HCT116 (cell line): ENCODE measurements at places on chromosomes 6 and 20.

DNA sequence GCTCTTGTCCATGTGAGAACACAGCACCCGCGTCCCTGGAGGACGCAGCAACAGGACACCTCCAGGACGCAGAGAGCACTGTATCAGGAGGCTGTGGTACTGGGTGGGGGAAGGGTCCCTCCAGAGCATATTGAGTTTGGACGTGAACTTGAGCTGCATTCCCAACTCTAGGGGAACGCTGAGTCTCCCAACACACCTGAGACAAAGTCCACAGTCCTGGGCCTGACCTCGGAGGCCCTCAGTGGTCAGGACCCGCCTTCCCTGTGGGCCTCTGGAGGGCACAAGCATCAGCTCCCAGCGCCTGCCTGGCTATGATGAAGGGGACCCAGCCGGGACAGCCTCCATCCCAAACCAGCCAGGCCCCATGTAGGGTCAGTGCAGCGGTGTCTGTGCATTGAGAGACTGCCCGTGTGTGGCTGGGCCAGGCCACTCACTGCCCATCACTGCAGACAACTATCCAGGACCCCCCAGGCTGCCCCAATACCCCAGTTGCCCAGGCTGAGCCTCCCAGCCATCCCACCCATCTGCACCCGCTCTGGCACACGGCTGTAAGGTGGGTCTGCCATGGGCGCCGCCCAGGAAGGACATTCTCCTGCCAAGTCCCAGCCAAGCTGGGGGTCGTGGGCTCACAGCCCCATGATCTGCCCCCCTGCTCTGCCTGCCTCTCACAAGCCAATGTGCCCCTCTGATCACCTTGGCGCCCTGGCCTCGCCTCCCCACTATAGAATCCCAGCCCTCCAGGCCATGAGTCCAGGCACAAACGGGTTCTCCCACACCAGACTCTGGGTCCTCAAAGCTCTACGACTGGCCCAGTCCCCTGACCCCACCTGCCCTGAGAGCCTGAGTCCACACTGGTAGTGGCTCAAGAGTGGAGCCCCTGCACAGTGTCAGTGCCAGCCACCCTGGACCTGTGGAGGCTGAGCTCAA lies 115.7 kb downstream of the TAF4 start:
- DNase-seq = no peak

DNA sequence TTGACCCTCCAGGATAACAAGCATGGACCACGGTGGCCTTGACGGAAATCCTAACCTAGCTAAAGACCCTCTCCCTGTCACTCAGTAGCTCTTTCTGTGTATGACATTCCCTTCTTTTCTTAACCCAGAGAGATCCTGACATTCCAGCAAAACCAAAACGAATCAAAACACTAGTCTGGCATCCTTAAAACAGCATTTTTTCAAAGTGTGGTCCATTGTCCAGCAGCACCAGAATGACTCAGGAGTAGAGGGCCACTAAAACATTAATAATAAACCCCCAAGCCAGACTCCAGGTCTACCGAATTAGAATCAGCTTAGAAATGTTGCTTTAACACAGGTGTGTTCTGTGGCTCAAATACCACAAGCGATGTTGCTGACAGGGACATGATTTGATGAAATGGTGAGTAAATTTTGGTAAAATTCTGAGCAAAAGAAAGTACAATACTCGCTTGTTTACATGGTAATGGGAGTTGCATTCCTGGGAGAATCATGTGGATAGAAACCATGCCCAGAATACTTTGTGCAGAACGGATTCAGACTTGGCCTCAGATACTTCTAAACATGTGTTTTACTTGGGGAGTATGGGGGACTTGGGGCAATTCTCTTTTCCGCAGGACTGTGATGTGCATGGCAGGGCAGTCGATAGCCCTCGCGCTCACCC lies 174.2 kb upstream of the KCNG1 start:
- no peak for DNase-seq

GRCh38 chr6:20098267-20098876 lies 113.9 kb downstream of the MBOAT1 start:
- no peak for DNase-seq

GRCh38 chr6:52540286-52540902 lies 36.5 kb downstream of the TRAM2 start:
- no peak for DNase-seq

- peak; percentile 19 for DNase-seq
Observed at GRCh38 chr6:77740380-77740779, 87.5 kb downstream of the MEI4 start.

DNA sequence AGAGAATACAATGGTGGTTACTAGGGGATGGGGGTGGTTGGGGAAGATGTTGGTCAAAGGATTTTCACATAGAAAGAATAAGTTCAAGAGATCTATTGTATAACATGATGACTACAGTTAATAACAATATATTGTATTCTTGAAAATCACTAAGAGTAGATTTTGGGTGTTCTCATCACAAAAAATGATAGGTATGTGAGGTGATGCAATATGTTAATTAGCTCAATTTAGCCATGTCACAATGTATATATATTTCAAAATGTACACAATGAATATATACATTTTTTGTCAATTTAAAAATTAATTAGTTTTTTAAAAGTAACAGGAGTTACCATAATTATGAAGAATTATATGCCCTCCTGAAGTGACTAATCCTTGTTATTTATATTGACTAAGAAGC lies 22.3 kb downstream of the ZNF133 start:
- no peak for DNase-seq

GRCh38 chr20:46995561-46996142 lies 101.0 kb downstream of the EYA2 start:
- no peak for DNase-seq

- no peak for DNase-seq
Observed at GRCh38 chr20:42366626-42367025, 748.4 kb upstream of the CHD6 start.

GRCh38 chr6:28336284-28337120 lies 554 bp upstream of the ZSCAN31 start:
- DNase-seq = no peak

GRCh38 chr6:82651845-82652335 lies 288.3 kb downstream of the TPBG start:
- no peak for DNase-seq

DNA sequence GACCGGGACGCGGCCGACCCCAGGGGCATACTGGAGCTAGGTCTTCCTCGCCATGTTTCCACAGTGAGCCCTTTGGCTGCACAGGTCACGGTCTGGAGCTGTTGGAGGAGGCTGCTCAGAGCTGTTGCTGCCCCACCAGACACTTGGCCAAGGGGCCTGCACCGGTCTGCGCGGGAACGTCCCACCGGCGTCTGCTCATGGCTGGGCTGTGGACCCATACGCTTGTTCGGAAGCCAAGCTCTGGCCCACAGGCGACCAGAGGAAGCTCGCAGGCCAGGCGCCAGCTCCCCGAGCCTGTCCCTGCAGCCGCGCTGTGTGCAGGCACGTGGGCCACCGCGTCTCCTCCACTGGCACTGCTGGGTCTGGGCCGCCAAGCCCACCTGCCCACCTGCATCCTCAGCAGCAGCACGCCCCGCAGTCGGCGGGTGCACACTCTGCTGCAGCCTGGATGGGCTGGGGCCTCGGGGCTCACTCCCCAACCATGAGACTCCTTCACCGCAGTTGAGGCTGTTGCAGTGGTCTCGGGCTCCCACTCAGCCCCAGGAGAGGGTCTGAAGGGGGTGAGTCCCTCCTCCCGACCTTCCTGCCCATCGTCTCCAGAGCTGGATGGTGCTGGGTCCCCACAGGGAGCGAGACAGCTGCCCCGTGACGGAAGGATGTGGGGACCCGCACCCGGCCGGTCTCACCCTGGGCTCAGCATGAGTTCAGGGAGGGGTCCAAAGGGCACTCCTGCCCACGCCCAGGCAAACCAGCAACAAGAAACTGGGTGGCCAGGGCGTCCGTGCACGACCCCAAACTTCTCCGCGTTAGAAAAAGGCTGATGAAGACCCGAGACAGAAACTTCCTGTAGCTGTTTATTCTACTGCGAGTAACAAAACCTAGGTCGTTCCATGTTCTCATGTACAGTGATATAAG lies 15.5 kb upstream of the TCFL5 start:
- no peak for DNase-seq

DNA sequence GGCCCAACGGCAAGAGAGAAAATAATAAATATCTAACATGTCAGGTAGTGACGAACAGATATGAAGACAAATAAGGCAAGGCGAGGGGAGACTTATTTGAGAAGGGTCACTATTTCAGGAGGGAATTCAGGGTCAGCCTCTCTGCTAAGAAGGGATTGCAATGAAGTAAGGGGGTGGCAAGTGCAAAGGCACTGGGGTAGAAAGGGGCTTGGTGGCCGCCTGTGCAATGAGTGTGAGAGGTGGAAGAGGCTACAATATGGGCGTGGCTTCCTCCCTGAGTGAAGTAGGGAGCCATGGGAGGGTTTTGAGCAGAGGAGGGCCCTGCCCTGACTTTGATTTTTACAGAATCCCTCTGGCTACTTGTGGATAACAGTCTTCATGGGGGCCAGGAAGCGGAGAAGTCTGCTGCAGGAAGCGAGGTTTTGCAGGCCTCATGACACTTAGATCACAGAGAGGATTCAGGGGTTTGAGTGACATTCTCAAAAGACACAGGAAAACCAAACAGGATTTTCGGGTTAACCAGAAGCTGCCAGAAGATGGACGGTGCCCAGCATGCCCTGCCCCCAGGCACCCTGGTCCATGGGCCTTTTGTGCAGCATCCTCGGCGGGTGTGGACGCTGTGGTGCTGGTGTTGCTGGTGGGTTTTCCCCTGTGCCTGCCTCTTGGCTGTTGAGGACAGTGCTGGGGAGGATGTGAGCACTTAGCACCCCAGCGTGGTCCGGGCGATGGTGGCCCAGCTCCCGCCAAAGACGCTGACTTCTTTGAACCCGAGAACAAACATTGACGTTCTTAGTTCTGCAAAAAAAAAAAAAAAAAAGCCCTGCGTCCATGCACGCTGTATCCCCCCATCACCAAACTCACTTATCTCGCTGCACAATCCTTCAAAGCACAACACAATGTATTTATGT lies 124.2 kb upstream of the PTPN1 start:
- no peak for DNase-seq

DNA sequence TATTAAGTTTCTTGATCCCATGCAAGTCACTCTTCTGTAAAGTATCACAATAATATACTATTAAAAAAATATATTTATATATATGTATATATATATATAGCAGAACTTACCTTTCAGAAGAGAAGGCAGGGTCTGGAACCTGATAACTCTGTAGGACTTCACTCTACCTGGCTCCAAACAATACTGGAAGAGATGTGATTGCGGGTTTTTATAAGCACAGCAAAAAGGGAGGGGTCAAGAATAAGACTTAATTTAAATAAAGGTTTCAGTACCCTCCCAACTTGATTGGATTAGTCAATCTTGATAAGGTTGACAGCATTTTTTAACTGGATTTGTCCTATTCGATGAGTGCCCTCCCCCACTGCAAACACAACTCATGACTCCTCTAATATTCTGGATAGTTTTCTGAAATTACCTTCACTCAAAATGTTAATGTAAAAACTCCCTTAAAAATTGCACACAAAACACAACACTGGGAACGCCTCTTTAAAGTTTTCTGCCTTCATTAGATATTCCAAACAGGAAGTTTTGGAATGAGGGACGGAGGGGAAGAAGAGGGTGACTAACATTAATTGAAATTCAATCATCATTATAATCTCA lies 4.0 kb upstream of the ZNF217 start:
- DNase-seq = no peak

DNA sequence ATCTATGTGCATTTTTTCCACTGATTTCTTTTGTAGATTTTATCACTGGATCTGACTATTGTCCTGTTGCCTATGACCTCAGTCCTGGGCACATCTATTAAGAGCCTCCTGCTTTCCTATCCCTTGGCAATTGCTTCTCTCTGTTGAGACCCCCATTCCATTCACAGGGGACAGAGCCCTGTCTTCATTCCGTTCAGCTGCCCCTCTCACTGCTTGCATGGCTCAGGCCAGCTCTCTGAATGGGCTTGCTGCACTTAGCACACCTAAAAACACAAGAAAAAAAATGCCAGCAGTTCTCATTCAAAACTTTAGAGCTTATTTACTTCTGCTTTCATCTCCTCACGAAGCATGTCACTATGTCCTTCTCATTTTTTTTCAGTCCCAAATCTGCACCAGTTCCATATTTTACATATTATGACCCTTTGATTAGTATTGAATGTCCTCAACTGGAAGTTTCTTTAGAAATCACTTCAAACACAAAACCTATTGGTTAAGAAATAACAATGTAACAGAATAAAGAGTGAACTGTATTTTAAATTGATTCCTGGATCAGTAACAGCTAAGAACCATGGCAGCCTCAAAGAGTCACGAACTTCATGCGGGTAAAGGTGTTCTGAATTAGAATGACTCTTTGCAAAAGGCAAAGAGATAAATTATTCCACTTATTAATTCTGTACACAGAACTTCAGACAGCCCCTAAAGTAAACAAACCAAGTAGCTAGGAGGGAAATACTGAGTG lies 616.5 kb downstream of the C6orf118 start:
- no peak for DNase-seq

DNA sequence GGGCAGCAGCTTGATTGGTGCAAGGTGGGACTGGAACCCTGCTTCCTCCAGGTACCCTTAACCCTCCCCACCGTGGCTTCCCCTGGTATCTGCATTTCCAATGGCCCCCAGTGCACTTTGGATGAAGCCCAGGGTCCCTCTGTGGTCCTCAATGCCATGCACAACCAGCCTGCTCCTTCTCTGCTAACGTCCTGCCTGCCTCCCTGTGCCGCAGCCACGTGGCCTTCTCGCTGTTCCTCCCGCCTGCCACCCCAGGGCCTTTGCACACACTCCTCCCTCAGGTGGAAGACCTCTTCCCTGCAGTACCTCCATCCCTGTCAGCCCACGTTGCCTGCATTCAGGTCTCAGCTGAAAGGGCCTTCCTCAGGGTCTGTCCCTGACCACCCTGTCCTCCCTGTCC lies 101.6 kb downstream of the BMP7 start:
- no peak for DNase-seq

GRCh38 chr6:90284236-90285041 lies 12.2 kb downstream of the BACH2 start:
- DNase-seq = peak; percentile 86

GRCh38 chr6:26104457-26105108 lies 17.4 kb downstream of the HFE start:
- peak; percentile 36 for DNase-seq

GRCh38 chr20:57770852-57771720 lies 61.3 kb upstream of the PMEPA1 start:
- no peak for DNase-seq

DNA sequence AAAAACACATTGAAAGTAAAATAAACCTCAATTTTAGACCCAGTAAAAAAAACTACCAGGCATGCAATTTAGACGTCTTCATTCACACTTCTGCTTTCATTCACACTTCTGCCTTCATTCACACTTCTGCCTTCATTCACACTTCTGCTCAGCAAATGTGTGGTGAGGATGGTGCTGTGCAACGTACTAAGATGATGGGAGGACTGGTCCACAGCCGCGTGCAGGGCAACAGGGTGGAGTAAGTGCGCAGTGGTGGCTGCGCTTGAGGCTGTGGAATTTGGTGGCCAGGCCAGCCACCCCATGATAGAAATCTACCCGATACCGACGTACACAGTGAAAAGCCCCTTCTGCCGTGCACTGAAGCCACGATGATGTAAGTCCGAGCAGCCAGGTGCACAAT lies 114.3 kb upstream of the CD93 start:
- DNase-seq = no peak

DNA sequence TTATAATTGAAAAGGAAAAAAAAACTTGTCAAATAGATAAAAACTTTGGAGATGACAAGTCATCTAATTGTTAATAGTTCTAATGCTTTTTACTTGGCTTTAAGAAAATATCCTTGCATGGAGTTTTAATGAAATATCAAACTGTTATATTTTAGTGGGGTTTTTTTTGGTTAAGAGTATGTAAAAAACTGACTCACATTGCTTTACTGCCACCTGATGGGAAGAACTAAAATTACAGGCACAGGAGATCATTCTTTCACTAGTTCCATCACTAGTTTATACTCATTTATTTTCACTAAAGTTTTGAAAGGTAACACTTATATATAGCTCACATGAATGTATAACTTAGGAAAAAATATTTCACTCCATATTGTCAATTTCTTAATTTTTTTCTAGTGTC lies 309.1 kb downstream of the LMBRD1 start:
- no peak for DNase-seq
